ENCODE measurements at places on chromosomes 13 and 19.

GRCh38 chr19:15989889-15990288 is 41.1 kb downstream of the OR10H4 start:
- no peak overlapping the region for H3K4me3 ChIP-seq
- no peak overlapping the region for H3K27ac ChIP-seq
- no peaks in the 10 kb centered on the region for H3K4me1 ChIP-seq
- H3K36me3 ChIP-seq = no peaks in the 10 kb centered on the region

DNA sequence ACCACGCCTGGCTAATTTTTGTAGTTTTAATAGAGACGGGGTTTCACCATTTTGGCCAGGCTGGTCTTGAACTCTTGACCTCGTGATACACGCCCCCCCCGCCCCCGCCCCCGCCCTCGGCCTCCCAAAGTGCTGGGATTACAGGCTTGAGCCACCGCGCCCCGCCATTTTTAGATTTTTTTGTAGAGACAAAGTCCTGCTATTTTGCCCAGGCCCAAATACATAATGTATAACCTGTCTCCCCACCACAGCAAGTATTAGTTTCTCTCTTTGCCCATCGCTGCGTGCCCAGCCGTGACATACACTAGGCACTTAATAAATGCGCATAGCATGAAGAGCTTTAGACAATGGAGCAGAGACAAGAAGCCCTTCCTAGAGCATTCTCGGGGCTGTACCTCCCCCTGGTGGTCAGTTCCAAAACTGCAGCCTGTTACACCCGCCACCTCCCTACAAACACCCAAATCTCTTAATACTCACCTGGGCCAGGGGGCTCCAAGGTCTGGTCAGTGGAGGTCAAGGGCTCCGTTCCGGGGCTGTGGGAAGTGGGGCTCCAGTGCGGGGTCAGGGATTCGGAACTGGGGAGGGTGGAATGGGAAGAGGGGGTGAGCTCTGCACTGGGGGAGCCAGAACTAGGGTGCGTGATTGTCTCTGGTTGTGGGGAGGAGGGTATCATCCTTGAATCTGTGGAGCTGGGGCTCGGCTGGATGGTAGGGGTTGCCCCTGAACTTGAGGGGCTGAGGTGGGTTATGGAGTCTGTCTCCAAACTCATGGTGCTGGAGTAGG is 22.5 kb downstream of the IQCN start:
- peaks cover 5% of the 10 kb centered on the region for H3K27me3 ChIP-seq
- no peak overlapping the region for H3K4me3 ChIP-seq
- DNase-seq = peak; percentile 86
- H3K27ac ChIP-seq = no peak overlapping the region
- no peaks in the 10 kb centered on the region for H3K36me3 ChIP-seq

- H3K27me3 ChIP-seq = peaks cover 15% of the 10 kb centered on the region
- no peaks in the 10 kb centered on the region for H3K36me3 ChIP-seq
- H3K4me1 ChIP-seq = peaks cover 8% of the 10 kb centered on the region
- no peak overlapping the region for H3K27ac ChIP-seq
Observed at GRCh38 chr19:45152504-45153338, 8.1 kb downstream of the NKPD1 start.

DNA sequence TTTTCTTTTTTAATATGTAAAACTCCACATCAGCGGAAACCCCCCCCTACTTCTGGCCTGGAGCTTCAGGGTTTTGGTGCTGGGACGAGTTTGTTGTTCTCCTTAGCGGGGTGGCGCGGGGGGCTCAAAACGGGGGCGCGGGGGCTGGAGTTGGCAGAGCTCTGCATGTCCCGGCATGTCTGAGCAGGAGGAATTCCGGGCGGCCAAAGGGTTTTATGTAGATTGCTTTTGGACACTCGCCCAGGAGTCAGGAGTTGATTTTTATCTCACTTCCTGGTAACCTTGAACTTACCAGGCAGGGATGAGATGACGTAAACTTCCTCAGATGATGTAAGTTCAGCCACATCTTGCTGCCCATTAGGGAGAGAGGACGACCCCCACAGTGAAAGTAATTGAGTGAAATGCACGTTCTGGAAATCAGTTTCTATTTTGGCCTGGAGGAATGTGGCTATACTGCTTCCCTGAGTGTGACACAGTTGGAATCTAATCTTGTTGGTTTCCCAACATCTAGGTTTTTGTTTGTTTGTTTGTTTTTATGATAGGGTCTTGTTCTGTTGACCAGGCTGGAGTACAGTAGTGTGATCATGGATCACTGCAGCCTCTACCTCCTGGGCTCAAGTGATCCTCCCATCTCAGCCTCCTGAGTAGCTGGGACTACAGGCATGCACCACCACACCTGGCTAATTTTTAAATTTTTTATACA is 21.0 kb upstream of the GDF15 start:
- peak overlapping the region; percentile 52 for H3K27ac ChIP-seq
- peaks cover 6% of the 10 kb centered on the region for H3K36me3 ChIP-seq
- H3K27me3 ChIP-seq = peaks cover 4% of the 10 kb centered on the region
- H3K4me3 ChIP-seq = no peak overlapping the region

GRCh38 chr13:79273045-79273444 is 133.0 kb downstream of the RBM26 start:
- no peak overlapping the region for H3K27ac ChIP-seq
- peaks cover 10% of the 10 kb centered on the region for H3K27me3 ChIP-seq
- no peak overlapping the region for H3K4me3 ChIP-seq
- peaks cover 2% of the 10 kb centered on the region for H3K4me1 ChIP-seq
- DNase-seq = no peak
- H3K36me3 ChIP-seq = peaks cover 8% of the 10 kb centered on the region

DNA sequence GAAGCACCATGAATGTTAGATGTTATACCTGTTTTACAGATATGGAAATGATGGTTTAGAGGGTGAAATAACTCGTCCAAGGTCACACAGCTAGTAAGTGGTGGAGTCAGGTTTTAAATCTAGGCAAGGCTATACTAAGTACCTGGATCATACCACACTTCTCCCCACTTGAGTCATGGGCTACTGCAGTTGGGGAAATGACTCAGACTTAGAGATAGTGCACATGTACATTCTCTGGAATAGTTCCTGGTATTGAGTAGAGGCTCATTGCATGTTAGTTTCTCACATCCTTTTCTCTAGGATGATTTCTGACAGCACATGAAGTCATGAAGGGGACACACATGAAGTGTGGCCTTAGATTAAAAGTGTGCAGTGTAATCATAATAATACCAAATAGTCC is 76.2 kb upstream of the TNFSF11 start:
- H3K27ac ChIP-seq = no peak overlapping the region
- H3K4me1 ChIP-seq = no peaks in the 10 kb centered on the region
- DNase-seq = no peak
- no peak overlapping the region for H3K4me3 ChIP-seq

DNA sequence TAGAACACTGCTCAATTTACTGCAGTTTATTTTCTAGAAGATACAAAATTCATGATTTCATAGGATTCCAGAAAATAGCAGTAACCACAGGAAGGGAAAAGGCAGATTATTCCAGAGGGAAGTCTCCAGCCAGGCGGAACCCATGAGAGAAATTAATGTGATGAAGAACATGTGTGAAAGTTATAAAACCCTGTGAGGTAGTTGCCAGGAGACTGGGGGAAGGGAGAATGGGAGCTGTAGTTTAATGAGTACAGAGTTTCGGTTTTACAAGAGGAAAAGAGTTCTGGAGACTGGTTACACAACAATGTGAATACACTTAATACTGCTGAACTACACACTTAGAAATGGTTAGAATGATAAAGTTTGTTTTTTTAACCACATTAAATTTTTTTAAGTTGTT is 14.2 kb upstream of the PDX1 start:
- H3K4me3 ChIP-seq = no peak overlapping the region
- no peaks in the 10 kb centered on the region for H3K36me3 ChIP-seq
- H3K4me1 ChIP-seq = no peaks in the 10 kb centered on the region
- DNase-seq = no peak

DNA sequence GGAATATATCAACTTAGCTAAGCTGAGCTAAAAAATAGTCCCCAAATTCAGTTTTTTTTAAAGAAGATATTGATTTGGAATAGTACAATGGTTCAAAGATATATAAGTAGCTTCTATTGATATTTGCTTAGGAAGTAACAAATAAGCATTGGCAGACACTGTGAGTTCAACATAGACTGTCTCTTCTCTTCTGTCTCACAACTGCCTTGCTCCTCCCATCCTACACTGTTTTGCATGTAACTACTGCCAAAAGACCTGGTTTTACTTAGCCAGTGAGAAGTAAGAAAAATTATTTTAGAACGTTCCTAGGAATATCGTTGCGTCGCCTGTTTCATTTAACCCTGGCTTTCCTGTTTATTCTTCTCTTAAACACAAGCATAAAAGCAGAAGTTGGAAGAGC is 859.0 kb upstream of the SPRY2 start:
- peaks cover 2% of the 10 kb centered on the region for H3K27me3 ChIP-seq
- H3K36me3 ChIP-seq = peaks cover under 1% of the 10 kb centered on the region
- DNase-seq = no peak

DNA sequence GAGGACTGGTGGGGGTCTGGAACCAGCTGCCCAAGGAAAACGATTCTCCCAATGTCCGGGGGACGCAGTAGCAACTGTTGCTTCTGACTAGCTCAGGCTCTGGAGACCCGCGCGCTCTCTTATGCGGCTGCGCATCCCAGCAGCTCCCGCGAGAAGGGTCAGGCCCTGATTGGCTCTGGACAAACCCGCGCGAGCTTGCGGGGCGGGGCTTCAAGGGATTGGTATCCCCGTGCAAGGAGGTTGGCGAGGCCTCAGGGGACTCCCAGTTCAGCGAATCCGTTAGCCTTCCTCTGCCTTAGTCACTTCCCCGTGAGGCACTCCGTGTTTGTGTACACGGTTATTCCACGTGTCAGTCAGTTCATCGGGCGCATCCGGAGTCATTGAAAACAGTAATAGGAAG is 20.2 kb downstream of the SIGLECL1 start:
- H3K36me3 ChIP-seq = peaks cover 3% of the 10 kb centered on the region
- H3K27ac ChIP-seq = no peak overlapping the region
- H3K27me3 ChIP-seq = peaks cover 4% of the 10 kb centered on the region
- no peak for DNase-seq
- H3K4me1 ChIP-seq = no peaks in the 10 kb centered on the region
- no peak overlapping the region for H3K4me3 ChIP-seq

DNA sequence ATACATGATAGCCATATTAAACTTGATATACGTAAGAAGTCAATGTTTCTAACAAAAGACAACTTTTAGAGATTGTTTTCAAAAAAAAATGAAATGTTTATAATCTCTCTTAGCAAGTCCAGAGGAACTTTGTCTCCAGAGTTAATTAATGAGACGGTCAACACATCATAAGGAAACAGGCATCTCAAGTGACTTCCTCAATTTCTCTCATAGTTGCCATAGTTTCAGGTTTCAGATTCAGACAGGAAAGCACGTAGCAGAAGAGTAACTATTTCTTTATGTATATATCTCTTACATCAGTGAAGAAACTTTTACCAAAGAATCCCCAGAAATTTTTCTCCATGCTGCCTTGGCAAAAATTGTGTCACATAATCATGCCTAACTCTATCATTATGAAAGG is 159.6 kb upstream of the ATXN8OS start:
- no peak overlapping the region for H3K27ac ChIP-seq
- no peak overlapping the region for H3K4me3 ChIP-seq
- DNase-seq = no peak
- no peaks in the 10 kb centered on the region for H3K4me1 ChIP-seq

DNA sequence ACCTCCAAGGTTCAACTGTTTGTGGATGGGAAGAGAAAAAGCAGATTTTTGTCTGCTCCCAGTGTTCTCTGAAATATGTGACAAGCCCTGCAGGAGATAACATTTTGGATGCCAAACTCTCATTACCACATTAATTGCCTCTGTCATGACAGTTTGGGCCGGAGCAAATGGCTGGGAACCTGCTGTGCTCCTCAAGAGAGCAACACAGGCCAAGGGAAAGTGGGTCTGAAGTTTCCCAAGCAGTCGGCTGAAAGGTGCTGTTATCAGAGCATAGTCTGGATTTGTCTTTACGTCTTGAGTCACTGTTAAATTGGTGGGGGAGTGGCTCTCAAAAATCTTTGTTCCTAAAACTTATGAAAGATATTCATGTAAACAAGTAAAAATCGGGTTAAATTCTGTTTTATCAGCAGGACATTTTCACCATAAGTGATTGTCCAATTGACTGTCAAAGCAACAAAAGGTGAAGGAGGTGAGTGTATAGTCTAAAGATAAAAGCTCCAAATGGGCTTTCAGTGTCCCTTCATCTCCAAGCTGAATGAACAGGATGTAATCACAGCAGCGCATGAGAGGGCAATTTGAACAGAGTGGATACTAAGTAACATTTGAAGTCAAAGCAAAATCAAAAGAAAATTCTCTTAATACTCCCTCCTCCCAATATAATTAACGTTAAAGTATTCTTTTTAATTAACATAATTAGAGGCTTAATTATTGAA is 844.8 kb downstream of the PCDH17 start:
- no peak overlapping the region for H3K4me3 ChIP-seq
- H3K27me3 ChIP-seq = peaks cover 1% of the 10 kb centered on the region
- no peak for DNase-seq
- peak overlapping the region; percentile 9 for H3K27ac ChIP-seq
- H3K36me3 ChIP-seq = no peaks in the 10 kb centered on the region

GRCh38 chr13:98972627-98973026 is 5.2 kb downstream of the DOCK9 start:
- H3K4me1 ChIP-seq = no peaks in the 10 kb centered on the region
- peaks cover 2% of the 10 kb centered on the region for H3K27me3 ChIP-seq
- H3K4me3 ChIP-seq = no peak overlapping the region
- DNase-seq = no peak

DNA sequence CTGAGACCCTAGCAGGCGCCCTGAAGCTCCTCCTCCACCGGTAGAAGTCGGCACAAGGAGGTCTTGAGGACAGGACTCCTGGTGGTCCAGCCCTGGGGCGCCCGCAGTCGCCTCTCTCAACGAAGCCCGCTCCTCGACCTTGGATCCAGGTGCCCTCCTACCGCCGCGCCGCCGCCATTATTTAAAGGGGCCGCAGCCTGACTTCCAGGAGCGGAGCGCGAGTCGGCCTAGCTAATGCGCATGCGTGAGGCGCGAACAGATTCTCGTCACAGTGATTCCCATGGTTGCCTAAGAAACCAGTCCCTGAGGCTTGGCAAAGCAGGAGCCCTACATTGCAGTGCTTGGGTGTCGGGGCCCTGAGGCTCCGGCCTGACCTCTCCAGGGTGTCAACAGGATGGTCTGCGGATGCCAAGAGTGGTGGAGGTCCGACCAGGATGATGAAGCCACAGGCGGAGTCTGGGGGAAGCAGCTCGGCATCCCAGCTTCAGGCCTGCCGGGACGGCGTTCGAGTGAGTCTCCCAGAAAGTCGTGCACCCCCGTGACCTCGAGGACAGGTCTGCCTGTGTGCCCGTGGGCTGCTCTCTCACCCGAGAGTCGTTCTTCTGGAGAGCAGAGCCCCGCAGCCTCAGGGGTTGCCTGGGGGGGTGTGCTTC is 66.0 kb upstream of the ZNF420 start:
- peaks cover 10% of the 10 kb centered on the region for H3K36me3 ChIP-seq
- H3K27me3 ChIP-seq = peaks cover 12% of the 10 kb centered on the region
- no peak overlapping the region for H3K4me3 ChIP-seq
- no peak for DNase-seq
- no peak overlapping the region for H3K27ac ChIP-seq
- H3K4me1 ChIP-seq = no peaks in the 10 kb centered on the region

- H3K4me1 ChIP-seq = no peaks in the 10 kb centered on the region
- DNase-seq = no peak
- no peak overlapping the region for H3K27ac ChIP-seq
- H3K36me3 ChIP-seq = no peaks in the 10 kb centered on the region
- H3K27me3 ChIP-seq = no peaks in the 10 kb centered on the region
Observed at GRCh38 chr19:2616741-2617392, 85.6 kb downstream of the GNG7 start.

All from glutamatergic neuron (in vitro differentiated cells).